Activated naive CD8-positive, alpha-beta T cell treated with anti-CD3 and anti-CD28 coated beads, Interleukin-2, amount 50 U/mL, for 24 hours (primary cell): ENCODE measurements at places on chromosomes 5 and 9.

GRCh38 chr5:17005107-17005828, 69.2 kb upstream of the MYO10 start:
- DNase-seq = no peak

GRCh38 chr5:179486596-179487051, 63.7 kb upstream of the RUFY1 start:
- DNase-seq = no peak

DNA sequence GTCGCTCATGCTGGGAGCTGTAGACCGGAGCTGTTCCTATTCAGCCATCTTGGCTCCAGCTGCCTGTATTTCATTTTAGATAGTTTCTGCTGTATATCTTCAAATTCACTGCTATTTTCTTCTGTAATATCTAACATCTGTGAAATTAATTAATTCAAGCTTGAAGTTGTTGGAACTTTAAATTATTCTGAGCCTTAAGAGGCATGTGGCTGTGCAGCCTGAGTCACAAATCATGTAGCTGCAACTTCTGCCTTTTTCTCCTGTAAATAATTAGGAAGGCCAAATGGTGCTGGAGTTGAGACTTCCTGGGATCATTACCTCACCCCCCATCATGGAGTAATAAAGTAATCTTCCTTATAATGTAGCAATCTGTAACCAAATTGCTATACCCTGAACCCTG, 183.3 kb upstream of the PCSK5 start:
- no peak for DNase-seq

DNA sequence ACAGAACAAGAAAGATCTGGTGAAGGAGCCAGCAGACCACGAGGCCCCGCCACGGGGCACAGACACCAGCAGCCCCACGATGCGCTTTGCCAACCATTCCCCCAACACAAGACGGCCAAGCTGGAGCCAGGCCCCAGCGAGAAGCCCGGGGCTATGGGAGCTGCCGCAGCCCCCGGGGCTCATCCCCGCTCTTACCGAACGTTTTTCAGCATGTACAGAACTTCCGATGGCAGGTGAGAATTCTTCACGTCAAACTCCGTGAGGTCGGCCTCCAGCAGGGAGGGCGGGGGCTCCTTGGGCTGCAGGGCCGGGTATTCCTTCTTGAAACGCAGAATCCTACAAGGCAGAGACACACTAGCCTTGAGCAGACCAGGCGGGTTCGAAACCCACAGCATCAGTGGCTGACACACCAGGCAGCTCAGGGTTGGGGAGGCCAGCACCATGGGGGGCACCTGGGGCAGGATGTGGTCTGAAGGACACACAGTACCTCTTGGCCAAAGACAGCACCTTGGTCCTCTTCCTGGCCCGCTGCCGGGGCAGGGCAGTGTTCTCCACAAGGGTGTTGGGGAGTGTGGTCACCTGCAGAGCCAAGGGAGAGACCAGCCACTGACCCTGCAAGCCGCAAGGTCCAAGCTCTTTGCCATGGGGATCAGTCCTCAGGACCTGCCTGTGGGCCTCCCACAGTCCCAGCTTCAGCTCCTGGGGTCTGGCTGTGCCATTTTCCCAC, 6.8 kb downstream of the PNPLA7 start:
- DNase-seq = no peak

GRCh38 chr5:65073250-65073661, 304.5 kb downstream of the CWC27 start:
- DNase-seq = no peak

DNA sequence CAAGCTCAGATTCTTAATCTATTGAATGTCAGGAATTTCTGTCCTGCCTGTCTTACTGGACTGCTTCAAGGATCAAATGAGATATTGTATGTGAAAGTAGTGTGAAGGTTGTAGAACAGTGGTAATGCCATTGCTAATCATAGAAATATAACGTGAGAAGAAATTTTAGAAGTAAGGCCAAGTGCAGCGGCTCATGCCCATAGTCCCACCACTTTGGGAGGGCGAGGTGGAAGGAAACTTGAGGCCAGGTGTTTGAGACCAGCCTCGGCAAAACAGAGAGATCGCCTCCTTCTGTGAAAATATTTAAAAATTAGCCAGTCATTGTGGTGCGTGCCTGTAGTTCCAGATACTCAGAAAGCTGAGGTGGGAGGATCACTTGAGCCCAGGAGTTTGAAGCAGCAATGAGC, 5.1 kb upstream of the HSPA5 start:
- no peak for DNase-seq
